DMS79 treated with DMSO at 0.1 percent for 48 hours (cell line): ENCODE measurements at places on chromosomes 7 and 10.

DNA sequence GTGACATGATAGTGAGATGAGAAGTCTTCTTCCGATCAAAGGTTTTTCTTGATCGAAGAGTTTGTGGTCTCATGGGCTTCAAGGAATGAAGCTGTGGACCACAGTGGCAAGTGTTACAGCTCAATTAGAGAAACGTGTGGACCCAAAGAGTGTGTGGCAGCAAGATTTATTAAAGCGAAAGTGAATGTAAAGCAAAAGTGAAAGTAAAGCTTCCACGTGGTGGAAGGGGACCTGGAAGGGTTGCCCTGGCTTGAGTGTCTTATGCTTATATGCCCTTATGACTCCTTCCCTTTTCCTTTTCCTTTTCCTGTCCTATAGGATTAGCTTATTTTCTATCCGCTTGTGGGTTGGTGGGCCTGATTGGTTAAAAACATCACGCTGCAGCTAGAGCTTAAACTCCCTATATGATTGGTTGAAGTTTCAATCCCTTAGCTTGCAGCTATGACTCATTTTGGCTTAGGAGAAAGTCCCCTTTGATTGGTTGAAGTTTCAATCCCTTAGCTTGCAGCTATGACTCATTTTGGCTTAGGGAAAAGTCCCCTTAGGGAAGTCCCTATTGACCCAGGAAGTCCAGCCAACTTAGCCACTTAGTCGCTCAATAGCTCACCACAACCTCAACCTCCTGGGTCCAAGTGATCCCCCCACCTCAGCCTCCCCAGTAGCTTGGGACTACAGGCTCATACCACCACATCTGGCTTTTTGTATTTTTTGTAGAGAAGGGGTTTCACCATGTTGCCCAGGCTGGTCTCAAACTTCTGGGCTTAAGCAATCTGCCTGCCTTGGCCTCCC is 34.7 kb downstream of the MRPS24 start:
- DNase-seq, result peak; percentile 31

- no peak for DNase-seq
These were observed 484.5 kb upstream of the ZMIZ1 start for GRCh38 chr10:78584266-78584665.

DNA sequence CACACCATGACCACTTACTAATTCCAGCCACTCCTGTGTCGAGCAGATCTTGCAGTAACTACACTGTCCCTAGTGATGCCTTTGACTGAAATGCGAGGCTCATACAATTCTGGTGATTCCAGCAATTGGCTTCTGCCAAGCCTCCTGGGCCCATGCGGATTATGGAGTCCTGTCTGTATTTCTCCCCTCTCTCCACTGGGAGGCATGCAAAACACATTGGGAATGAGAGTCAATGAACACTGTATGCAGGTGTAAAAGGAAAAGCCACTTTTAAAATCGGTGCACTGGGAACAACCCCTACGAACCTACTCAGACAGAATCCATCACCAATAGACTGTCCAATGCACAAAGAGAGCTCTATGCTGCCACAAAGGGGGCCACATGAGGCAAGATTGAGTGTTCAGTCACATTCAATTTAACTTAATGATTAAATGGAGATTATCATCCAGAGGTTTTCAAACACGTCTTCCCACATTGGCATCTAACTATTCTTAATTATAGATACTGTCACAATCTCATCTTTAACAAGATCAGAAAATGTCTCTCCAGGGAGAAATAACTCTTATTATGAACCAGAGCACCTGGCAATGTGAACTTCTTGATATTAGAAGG is 550.6 kb downstream of the GLRX3 start:
- DNase-seq, result peak; percentile 4

- DNase-seq, result no peak
These were observed 10.8 kb upstream of the ST7 start for GRCh38 chr7:116942504-116942903.

- no peak for DNase-seq
These were observed 57.1 kb downstream of the CYCS start for GRCh38 chr7:25067726-25068501.

- peak; percentile 5 for DNase-seq
These were observed 44.9 kb upstream of the ANK3 start for GRCh38 chr10:60434418-60435046.
